ENCODE measurements at places on chromosomes 6 and 20.
A peak's percentile ranks its signal among the peaks of the same experiment; 100 is the strongest.

- DNase-seq = no peak
Measured at GRCh38 chr6:98467091-98467490, 367.3 kb upstream of the POU3F2 start.

DNA sequence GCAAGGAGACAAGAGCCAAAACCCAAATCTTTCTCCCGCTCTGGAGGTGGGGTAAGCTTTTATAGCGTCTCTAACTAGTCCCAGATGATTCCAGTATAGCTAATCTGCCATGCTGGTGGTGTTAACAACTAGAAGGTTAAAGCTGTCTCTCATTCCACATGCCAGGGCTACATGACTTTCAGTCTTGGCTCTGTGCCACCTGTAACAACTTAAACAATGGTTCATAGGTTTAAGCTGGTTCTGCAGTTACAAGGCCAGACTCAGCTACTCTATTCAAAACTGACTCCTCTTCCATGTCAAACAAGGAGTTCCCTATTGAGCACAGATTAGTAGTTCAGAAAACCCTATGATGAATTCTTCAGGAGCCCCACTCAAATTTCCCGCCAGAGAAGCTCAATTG is 128.9 kb downstream of the ELOVL4 start:
- DNase-seq = peak; percentile 12

- peak; percentile 7 for DNase-seq
Measured at GRCh38 chr6:40912158-40912946, 126.7 kb downstream of the UNC5CL start.

DNA sequence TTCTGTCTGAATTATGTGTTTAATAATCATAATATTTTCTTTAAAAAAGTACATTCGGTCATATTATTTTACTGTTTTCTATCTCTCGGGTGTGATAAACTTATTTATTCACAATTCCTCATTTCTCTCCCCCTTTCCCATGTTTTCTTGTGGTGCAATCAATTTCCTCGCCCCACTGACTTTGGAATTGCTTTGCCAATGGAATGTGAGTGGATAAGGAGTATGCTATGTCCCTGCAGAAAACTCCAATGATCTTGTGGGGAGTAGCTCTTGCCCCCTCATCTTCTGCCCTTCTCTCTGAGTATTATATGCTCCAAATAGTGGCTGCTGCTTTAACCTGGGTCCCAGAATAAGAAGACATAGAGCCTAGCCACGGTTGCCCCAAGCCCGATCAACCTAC is 64.1 kb downstream of the HMGN3 start:
- no peak for DNase-seq

GRCh38 chr6:75130784-75131183 is 75.1 kb downstream of the COL12A1 start:
- peak; percentile 44 for DNase-seq

- peak; percentile 75 for DNase-seq
Measured at GRCh38 chr6:37919417-37920157, 100.1 kb downstream of the ZFAND3 start.

GRCh38 chr20:62288535-62289105 is 14.2 kb upstream of the ADRM1 start:
- no peak for DNase-seq

DNA sequence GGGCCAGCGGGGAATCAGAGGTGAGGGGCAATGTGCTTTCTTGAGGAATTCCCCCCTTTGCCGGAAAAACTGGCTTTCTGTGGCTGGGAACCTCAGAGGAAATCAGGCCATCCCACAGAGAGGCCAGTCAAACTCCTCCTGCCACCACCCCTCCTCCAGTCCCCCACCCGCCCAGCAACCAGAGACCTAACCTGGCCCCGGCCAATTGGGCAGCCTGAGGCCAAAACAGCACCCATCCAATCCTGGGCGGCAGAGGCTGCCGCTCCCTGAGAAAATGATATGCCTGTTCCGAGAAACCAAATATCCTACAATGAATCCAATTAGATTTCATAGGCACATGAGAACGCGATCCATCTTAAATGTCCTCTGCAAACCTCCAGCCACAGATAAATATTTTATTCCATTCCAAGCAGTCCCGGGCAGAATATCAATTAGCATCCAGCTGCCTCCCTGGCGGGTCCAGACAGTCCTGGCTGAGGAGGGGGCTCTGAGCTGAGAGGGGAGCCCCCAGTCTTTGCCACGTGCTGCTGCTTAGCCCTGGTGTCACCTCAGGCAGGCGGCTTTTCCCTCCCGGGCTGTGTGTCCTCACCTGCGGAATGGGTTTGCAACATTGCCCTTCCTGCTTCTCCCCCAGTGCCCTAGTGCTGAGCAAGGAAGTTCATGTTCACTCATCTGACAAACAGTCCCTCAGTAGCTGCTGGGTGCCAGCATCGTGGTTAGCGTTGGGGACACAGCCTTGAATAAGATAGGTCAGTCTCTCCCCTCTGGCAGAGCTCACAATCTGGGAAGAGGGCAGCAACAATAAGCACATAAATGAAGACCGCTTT is 95.0 kb downstream of the DLGAP4 start:
- DNase-seq = no peak

DNA sequence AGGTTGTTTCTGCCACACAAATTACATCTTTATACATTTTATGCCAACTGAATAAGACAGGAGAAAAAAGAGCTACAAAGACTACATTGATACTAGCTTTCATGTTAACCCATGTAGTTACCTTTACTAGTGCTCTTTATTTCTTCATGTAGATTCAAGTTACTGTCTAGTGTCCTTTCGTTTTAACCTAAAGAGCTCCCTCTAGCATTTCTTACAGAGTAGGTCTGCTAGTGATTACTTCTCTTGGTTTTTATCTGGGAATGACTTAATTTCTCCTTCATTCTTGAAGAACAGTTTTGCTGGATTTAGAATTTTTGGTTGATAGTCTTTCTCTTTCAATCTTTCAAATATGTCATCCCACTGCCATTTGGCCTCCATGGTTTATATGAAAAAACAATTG is 21.2 kb upstream of the NOP56 start:
- no peak for DNase-seq

DNA sequence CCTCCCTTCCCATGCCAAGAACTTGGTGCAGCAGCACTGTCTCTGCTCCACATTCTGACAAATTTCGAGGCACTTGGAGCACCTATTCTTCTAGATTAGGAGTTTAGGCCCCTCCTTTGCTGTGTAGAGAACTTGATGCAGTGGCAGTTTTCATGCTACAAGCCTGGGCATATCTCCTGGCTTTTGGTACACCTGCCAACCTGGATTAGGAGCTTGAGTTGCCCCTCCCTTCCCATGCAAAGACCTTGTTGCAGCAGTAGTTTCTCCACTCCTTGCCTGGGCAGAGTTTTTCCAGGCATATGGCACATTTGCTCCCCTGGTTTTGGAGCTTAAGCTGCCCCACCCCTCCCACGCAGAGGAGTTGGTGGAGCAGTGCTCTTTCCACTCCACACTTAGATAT is 956.1 kb downstream of the EYS start:
- no peak for DNase-seq

GRCh38 chr6:110981202-110981600 is 637 bp upstream of the RPF2 start:
- no peak for DNase-seq

DNA sequence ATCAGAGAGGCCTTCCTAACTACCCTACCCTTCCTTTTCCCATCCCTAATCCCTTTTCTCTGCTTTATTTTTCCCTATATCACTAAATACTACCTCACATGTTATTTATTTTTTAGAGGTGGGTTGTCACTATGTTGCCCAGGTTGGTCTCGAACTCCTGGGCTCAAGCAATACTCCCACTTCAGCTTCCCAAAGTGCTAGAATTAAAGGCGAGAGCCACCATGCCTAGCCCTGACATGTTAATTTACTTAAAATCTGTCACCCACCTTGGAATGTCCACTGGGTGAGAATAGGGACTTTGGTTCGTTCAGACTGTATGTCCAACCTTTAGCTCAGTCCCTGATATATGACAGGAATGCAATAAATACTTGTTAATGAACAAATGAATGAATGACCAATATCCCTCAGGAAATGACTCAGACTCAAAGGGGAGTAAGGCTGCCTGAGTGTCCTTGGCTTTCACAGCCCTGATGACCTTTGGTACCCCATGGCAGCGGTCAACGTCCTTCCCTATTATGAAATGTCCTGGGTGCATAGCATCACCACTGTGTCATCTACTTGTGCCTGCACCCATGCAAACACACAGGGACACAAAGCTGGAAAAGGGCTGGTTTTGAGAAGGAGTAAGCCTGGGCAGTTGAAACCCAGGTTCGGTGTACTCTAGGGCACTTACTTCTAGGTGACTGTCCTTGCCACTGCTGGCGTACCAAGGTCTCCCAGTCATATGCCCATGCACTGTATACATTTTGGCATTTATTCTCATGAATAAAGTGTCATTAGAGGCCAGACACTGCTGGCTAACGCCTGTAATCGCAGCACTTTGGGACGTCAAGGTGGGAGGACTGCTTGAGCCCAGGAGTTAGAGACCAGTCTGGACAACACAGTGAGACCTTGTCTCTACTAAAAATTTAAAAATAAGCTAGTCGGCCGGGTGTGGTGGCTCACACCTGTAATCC is 26.5 kb downstream of the BCL2L1 start:
- peak; percentile 74 for DNase-seq

DNA sequence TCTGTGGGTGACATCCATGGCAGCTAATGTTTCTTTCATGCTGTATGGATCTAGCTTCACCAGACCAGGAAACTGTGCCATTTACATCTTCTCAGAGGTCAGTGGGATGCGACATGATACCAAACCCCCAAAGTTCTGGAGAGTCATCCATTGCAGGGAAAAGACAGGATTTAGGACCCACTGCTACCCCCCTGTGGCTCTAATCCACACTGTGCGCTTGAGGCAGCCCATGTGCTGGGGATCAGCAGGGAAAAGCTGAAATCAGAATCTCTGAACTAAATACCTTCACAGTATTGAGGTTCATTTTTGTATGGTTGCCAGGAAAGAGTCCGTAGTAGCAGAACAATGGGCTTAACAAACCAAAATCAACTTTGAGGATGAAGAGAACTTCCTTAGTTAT is 164.4 kb downstream of the TMEM242 start:
- DNase-seq = no peak

GRCh38 chr20:4480104-4480503 is 241.6 kb upstream of the PRND start:
- no peak for DNase-seq

DNA sequence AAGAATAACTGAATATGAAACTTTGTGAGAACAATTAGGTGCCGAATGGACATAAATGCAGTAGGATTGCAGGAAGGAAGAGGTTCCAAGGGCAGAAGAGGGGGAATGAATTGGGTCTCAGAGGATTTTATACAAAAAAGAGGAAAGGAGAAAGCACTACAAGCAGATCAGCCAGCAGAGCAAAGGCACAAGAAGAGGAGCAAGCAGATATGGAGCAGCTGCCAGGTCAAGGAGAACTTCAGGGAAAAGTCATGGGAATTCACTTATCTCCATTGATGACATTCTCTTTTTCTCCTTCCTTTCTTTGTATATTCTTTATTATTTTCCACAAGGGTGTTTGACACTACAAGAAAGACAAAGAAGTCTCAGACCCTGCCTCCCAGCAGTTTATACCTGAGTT is 9.6 kb downstream of the DSE start:
- DNase-seq = no peak

GRCh38 chr6:7249946-7250643 is 62.9 kb downstream of the SSR1 start:
- peak; percentile 44 for DNase-seq

DNA sequence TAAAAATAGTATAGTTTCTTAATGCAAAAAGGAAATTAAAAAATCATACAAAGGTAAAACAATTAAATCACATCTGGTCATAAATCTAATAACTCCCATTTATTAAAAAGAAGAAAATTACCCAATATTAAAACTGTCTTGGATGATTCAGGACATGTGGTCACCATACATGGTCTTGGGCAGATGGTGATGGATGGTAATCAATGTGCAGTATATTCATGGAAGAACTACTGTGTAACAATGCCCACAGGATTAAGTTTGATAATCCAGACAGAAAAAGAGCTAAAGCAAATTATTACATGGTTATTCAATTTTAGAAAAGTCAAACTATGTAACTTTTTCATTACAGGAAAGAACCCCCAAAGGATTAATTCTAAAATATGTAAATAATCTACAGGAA is 480.6 kb downstream of the QKI start:
- DNase-seq = no peak

DNA sequence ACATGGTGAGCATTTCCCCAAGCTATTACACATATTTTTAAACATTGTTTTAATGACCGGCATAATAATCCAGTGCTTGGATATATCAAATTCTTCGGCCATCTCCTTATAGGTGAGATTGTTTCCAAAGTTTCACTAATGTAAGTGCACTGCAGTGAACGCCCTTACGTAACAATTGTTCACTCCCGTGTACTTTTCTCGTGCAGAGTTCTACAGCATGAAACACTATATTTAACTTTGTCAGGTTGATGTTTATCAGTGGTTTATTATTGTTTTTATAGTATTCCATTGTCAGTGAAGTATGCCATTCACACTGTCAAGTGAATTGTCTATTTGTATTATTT is 3.4 kb upstream of the GZF1 start:
- DNase-seq = no peak

GRCh38 chr6:160679402-160679769 is 15.3 kb upstream of the LPA start:
- DNase-seq = no peak

- no peak for DNase-seq
Measured at GRCh38 chr6:12178521-12178920, 111.6 kb upstream of the EDN1 start.

- DNase-seq = peak; percentile 17
Measured at GRCh38 chr20:1509237-1509636, 18.0 kb upstream of the SIRPB2 start.

- peak; percentile 98 for DNase-seq
Measured at GRCh38 chr20:47315339-47316056, 41.0 kb downstream of the ZMYND8 start.

- no peak for DNase-seq
Measured at GRCh38 chr20:419556-420165, 11.6 kb downstream of the RBCK1 start.

GRCh38 chr20:17723301-17723691 is 23.5 kb downstream of the BANF2 start:
- no peak for DNase-seq

GRCh38 chr6:161023316-161023715 is 31.7 kb downstream of the MAP3K4 start:
- DNase-seq = peak; percentile 27

- DNase-seq = no peak
Measured at GRCh38 chr6:139693735-139694134, 319.3 kb upstream of the CITED2 start.

- DNase-seq = no peak
Measured at GRCh38 chr6:71298459-71298858, 9.8 kb downstream of the OGFRL1 start.

Measured in fibroblast of skin of back (primary cell).